ENCODE measurements at places on chromosomes 7 and 10.

DNA sequence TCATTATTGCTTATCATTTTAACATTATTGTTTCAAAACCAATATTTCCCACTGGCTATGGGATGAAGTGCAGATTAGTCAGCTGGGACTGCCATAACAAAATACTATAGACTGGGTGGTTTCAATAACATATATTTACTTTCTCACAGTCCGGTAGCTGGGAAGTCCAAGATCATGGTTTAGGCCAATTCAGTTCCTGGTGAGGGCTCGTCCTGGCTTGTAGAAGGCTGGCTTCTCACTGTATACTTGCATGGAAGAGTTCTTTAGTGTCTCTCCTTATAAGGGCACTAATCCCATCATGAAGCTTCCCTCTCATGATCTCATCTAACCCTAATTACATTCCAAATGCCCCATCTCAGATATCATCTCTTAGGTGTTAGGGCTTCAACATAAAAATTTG lies 101.3 kb downstream of the CHRM2 start:
- DNase-seq = no peak

GRCh38 chr10:44571701-44572100 lies 186.8 kb upstream of the CXCL12 start:
- no peak for DNase-seq

- DNase-seq = no peak
Observed at GRCh38 chr7:46970476-46970875, 611.4 kb downstream of the TNS3 start.

DNA sequence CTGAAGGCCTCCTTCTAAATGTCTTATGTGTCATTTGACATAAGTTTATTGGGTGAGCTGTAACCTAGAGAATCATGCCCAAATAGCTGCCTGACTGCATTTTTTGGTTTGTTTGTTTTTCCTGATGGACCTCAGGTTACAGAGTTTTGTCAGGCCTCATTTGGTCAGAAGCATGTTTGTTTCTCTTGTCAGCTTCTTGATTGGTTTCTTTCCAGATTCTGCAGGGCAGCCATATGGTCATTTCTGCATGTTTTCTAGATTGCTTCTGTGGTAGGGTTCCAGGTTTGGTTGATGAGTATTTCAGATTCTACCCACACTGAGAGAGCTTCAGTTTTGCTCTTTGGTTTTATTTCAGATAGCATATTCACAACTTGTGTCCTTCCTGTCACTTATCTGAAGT lies 28.0 kb downstream of the GLCCI1 start:
- no peak for DNase-seq

DNA sequence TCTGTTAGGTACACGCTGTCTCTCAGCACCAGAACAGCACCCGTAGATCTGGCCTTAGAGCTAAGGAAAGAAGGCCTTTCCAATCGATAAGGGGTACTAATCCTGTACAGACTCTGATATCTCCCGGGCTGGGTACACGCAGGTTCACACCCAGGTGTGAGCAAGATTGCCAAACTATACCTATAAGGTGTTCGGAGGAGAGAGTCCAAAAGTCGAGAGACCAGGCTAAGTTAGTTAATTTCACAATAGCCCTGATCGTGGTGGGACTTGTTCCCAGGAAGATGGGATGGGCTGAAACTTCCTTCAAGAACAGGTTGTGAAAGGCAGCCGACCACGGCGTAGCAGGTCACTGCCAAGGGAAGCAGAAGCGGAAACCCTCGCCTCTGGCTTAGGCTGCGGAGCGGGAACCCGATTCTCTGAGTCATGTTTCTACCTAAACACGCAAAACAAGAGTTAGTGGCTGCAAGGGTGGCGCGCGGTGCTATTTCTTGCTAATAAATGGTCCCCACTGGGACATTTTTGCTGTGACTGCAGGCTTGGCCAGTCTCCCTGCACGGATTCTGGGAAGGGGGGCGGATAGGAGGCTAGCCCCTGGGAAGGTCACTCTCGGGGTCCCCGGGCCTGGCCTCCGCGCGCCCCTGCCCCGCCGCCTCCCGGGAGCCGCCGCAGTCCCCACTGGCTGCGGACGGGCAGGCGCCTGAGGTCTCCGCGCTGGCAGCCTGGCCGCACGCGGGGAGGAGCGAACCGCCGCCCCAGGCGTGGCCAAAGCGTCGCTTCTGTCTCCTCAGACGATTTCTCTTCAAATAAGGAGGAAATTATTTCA lies 75.4 kb upstream of the PDSS1 start:
- peak; percentile 30 for DNase-seq

DNA sequence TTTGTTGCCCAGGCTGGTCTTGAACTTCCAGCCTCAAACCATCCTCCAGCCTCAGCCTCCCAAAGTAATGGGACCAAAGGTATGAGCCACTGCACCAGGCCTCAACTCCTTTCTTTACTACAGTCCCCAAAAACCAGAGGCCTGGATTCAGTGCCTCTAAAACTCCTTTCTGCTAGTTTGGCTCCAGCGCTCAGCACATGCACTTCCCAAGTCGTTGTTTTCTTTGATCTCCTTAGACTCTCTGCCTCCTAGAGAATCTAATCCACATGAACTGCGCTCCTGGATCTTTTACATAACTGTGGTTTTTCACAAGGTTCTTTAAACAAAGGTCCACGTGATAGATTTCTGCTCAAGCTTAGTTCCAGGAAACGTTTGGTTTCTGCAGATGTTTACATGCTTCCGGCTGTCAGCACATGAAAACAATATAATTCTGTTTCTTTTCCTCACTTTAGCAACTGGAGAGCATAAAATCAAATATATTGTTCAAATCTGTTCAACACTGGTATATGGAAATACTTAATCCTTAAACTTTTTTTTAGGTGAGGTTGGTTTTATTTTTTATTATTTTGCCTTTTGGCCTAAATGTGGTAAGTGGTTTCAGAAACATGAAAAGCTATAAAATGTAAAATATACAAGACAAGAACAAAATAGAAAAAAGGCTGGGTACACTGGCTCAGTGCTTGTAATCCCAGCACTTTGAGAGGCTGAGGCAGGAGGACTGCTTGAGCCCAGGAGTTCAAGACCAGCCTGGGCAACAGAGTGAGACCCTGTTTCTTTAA lies 270.5 kb upstream of the MKLN1 start:
- no peak for DNase-seq

- DNase-seq = no peak
Observed at GRCh38 chr7:30406664-30407425, 71.7 kb downstream of the NOD1 start.

DNA sequence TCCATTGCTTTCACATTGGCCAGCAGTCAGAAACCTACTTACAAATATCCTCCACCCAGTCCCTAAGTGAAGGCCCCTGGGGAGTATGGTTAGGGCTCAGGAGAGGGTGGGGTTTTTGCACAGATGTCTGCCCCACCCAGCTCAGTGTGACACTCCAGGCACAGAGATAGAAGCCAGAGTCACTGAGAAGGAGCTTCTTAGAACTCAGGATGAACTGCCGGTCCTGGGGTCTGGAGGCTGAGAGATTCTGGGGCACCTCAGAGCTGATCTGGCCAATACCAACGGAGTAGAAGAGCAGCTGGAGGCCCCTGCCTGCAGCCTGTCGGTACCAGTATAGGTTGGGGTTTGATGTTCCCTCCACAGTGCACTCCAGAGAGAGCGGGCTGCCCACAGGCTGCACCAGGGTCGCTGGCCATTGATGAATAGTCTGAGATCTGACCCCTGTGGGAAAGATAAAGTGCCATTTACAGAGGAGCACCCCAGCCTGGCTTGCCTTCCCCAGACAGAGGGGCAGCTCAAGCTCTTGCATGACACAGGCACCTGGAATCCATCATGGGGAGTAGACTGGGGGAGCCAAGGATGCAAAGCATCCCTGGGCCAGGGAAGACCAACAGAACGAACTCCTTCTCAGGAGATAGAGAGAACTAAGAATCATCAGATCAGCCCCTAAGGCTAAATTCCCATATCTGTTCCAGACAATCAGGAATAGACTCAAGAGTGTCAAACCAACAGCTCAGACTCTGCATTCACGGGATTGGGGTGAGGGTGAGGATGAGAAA lies 41.9 kb downstream of the PRSS2 start:
- DNase-seq = no peak

- no peak for DNase-seq
Observed at GRCh38 chr7:50801907-50802306, 19.2 kb upstream of the GRB10 start.

GRCh38 chr10:126188679-126189200 lies 199.5 kb downstream of the ADAM12 start:
- no peak for DNase-seq

GRCh38 chr10:95530561-95530960 lies 30.6 kb downstream of the SORBS1 start:
- DNase-seq = no peak

GRCh38 chr7:157152391-157152937 lies 13.7 kb downstream of the UBE3C start:
- no peak for DNase-seq

GRCh38 chr10:96851281-96851680 lies 19.2 kb downstream of the LCOR start:
- no peak for DNase-seq

DNA sequence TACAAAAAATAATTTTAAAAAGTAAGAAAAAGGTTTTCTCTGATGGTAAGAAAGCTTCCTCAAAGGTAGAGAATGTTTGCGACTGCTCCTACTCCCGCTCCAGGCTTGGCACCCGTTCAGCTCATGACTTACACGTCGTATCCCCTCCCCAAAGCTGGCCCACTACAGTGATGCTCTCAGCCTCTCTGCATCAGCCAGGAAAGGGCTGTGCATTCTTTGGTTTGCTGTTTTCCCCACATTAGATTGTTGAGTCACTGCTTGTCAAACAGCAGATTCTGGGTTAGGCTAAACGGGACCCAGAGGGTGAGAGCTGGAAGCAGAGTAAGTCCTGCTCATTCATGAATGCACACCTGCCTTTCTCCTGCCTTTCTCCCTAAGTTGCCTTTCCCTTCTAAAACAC lies 54.7 kb upstream of the NMT2 start:
- DNase-seq = no peak

GRCh38 chr7:50159154-50159553 lies 66.1 kb upstream of the ZPBP start:
- DNase-seq = no peak

DNA sequence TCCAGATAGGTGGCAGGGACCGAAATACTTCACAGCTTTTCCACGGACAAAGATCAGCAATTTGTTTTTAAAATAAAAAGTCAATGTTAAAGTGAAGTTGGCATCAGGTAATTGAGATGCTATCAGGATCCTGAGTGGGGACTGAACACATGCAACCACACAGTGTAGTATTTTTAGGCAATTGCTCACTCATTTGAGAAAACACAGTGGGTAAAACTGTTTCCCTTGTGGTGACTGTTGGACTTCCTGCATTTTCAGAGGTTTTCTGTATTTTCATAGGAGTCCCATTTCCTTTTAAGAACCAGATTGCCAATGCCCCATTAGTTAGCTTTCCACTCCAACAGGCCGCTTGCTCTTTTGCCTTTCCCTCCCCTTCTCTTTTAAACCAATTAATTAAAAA lies 159.5 kb upstream of the ZNF32 start:
- DNase-seq = no peak

GRCh38 chr10:125370578-125370977 lies 210.2 kb upstream of the CTBP2 start:
- DNase-seq = no peak

DNA sequence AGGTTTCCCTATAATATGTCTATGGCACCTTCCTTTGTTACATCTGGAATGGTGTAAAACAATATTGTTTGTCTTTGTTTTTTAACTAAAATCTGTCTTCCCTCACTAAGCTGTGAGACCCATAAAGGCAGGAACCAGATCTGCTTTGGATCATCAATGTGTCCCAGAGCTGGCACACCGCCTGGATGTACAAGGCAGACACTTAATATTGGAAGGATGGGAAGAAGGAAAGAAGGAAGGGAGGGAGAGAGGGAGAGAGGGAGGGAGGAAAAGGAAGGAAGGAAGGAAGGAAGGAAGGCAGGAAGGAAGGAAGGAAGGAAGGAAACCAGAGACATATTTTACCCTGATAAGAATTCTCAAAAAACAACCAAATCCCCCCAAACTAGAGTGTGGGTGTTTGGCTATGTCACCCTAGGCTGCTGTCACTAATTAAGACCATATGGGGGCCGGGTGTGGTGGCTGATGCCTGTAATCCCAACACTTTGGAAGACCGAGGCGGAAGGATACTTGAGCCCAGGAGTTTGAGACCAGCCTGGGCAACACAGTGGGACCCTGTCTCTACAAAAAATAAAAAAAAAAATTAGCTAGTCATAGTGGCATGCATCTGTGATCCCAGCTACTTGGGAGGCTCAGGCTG lies 59.6 kb downstream of the SH3PXD2A start:
- no peak for DNase-seq

DNA sequence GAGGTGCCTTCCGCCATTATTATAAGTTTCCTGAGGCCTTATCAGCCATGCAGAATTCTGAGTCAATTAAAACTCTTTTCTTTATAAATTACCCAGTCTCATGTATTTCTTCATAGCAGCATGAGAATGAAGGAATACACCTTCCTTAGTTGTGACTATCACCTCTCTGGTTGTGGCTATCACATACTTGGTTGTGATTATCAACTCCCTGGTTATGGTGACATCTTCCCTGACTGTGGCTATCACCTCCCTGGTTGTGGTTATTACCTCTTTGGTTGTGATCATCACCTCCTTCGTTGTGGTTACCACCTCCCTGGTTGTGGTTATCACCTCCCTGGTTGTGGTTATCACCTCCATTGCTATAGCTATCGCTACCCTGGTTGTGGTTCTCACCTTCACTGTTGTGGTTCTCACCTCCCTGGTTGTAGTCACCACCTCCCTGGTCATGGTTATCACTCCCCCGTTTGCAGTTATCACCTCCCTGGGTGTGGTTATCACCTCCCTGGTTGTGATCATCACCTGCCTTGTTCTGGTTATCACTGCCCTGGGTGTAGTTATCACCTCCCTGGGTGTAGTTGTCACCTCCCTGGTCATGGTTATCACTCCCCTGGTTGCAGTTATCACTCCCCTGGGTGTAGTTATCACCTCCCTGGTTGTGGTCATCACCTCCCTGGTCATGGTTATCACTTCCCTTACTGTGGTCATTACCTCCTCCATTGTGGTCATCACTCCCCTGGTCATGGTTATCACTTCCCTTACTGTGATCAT lies 105.9 kb downstream of the GPR26 start:
- DNase-seq = peak; percentile 13

DNA sequence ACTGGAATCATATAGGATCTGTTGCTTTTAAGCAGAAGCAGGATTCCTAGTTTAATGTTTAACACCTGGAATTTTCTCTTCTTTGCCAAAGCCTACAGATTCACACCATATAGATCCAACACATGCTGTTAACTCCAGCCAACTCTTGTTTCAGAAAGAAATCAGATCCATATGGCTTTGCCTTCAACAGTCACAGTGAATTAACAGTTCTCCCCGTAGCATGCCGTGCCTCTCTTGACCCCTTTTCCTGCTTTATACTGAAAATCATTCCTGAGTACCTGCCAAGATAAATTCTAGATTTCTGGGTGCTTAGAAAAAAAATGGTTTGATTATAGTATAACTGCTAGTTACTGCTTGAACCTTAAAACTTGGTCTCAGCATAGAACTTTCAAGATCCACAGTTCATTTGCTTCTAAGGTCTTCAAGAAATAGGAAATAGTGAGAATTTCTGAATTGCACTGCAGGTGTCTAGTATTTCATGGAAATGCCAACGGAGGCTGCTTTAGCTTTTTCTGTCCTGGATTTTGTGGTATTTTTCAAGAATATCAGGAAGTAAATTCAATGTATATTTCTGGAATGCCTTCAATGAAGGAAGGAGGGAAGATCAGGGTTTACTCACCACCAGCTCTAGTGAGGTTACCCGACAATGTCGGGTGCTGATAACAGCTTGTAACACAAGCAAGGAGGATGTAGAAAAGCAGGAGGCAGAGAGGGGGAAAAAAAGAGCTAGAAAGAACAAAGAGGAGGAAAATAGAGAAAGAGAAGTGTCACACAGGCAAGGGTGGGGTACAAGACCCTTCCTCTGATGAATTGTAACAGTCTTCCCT lies 6.6 kb downstream of the AASS start:
- DNase-seq = no peak

- DNase-seq = no peak
Observed at GRCh38 chr10:70684374-70684773, 12.1 kb downstream of the ADAMTS14 start.

Measured in stimulated activated naive CD8-positive, alpha-beta T cell treated with anti-CD3 and anti-CD28 coated beads, Interleukin-15, amount 100 ng/mL, for 72 hours (primary cell).